ENCODE measurements at places on chromosomes 2 and 18.

DNA sequence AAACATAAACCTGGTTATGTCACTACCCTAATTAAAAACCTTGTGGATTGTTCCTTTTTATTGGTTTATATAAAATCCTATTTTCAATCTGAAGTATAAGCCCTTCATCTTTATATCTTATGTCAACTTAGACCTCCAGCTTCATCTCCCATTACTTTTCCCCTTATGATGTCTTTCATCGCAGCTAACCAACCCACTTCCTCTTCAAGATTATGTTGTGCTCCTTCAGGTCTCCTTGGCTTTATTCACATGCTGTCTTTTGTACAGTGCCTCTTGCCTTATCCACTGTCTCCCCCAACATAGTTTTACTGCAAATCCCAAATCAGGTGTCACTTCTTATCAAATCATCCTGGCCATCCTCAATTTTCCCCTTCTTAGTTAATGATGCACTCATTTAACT lies 25.9 kb downstream of the MBD5 start:
- no peak for DNase-seq

- DNase-seq, result peak; percentile 62
These were observed 97.4 kb upstream of the STK17B start for GRCh38 chr2:196268538-196269338.

DNA sequence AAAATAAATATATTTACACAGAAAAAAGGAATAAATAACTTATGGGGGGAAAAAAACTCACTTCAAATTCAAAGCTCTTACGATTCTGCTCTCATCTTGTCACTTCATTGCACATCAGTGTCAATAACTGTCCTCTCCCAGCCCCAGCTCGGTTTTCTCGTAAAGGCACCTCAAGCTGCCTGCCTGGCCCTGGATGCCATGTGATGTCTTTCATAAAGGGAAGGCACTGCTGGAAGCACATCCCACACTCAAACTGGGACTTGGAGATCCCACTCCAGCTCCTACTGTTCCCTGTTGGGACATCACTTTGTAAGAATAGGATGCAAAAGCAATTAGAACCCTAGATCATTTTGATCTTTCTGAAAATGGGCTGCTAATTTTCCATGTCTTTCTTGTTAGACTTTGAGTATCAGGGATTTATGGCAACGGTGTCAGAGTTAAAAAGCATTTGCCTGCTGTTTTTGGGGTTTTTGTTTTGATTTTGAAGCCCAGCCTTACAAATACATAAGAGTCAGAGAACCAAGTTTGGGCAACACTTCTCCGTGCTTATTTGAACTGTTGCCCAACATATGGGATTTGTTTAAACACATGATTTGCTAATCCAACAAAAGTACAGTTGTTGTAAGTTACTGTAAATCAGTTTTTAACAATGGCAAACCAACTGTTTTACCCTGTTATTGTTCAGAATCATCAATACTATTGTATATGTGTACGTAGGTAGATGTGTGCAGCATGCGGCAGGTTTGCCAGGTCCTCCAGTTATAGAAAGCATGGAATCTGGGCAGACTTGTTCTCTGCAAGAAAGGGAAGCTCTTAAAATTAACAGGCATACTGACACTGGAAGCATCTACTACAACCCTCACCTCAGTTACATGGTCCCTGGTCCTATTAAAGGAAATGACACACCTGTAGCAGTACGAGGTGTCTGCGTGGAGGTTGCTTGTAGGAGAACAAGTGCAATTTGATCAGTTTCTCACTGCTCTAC lies 20.6 kb downstream of the SERTAD2 start:
- DNase-seq, result no peak

DNA sequence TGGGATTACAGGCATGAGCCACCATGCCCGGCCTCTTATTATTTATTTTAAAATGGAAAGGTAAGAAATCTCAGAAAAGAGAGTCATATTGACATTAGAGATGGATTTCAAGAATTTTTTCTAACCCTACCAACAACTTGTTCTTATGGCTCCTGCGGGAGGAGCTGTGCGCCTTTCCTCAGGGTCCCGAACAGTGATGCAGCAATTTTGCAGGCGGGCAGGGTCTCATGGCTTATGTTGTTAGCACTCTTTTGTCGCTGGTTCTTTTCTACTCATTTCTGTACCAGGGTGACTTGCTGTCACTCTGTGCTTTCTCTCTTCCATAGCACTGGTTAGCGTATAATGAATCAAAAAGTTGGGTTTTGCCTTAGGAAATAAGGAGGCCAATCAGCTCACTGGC lies 148.8 kb upstream of the DLGAP1 start:
- no peak for DNase-seq

DNA sequence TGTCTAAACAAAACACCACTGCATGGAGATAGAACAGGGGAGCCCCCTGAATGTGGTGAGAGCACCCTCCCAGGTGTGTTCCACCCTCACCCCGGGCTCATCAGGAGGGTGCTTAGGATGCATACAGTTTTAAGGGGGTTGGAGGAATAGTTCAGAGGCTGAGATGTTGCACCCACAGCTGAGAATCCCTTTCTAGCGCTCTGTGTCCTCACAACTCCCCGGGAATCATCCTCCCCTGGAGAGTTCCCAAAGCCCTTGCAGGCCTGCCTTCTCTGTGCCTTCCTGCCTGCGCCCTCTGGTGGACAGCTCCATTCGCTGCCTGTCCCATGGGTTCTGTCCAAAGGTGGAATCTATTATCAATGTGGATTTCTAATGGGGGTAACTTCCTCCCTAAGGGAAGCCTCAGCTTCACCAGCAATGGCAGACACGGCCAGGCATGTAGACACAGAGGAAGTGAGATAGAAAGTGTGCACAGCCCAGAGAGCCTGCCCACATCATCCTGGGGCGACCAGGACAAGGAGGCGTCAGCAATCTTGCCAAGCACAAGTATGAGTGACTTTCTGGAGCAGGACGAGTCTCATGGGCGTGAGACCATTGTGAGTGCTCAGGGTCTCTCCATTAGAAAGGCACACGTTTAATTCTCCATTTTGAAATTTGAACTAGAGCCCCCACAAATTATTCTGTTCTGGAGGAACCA lies 1.2 kb upstream of the UGT1A5 start:
- DNase-seq, result peak; percentile 79

GRCh38 chr2:122682356-122682755 lies 926.9 kb downstream of the TSN start:
- DNase-seq, result no peak

GRCh38 chr2:43455731-43456642 lies 139.9 kb downstream of the THADA start:
- DNase-seq, result no peak

GRCh38 chr2:61327173-61327572 lies 143.7 kb downstream of the USP34 start:
- no peak for DNase-seq

- peak; percentile 4 for DNase-seq
These were observed 1167.9 kb downstream of the DSC3 start for GRCh38 chr18:29874519-29875098.

DNA sequence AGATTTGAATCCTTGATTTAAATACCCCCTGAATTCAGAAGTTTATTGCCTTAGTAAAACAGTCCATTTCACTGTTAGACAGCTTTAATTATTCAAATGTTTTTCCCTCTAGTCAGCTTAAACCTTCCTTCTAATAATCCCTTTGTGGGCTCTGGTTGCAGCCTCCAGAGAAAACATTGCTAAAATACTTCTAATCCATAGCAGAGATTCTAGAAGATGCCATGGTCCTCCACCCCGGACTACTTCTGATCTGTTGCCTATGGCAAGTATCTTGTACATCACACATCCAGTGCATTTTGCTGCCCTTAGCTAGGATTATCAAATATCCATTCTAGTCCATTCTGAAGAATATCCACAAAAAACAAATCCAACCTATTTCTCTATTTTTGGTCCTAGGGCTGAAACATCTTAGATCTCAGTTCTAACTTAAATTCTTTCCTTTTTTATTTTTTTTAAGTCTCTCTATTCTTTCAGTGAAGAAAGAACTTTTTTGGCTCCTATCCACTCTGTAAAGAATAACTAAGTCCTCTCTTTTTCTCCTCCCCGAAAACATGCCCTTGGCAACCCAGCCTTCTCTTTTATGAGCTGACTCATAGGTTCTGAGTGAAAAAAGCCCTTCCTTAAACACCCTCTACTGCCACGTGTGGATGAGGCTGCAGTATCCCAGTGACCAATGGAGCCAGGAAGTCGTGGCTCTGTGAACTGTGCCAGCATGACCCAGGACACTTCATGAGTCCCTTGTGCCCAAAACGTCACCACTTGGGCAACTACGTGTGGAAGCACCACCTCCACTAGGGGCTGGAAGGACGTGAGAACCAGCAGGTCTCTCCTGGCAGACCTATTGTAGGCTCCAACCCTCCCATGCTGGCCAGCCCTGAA lies 349.8 kb downstream of the TNS1 start:
- DNase-seq, result peak; percentile 97

GRCh38 chr2:191917967-191918651 lies 71.2 kb upstream of the CAVIN2 start:
- no peak for DNase-seq

DNA sequence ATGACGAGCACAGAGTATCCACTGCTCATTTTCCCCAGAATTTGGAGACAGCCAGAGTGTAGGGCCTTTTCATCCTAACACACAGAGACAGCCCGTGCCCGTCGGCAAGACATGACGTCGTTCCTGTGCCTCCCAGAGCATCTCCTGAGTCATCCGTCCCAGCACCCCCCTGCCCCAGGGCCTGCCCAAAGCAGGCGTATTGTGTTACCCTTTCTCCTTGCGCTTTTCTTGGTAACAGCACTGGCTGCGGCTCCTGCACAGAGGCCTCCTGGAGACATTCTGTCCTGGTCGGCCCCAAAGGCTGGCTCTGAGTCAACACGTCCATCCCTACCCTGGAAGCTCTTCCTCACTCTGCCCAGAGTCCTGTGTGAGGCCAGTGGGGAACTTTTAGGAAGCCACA lies 217.1 kb downstream of the KLHL29 start:
- DNase-seq, result peak; percentile 35

DNA sequence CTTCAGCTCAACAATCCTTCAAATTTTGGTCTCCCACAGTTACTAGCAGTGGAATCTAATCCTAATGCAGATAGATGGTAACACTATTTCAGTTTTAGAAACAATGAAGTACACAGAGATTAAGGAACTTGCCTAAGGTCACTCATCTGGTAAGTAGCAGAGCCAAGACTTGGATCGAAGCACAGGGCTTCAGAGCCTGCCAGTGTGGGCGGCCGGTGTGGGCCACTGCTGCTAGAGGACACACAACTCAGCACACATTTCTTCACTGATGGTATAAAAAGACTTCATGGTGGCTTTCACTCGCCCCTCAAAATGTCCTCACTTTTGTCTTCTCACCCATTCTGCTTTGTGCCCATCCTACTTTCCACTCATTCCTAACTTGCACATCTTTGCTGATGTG lies 11.1 kb downstream of the C2orf74 start:
- no peak for DNase-seq

- DNase-seq, result no peak
These were observed 78.4 kb downstream of the NCKAP5 start for GRCh38 chr2:133489641-133490410.

DNA sequence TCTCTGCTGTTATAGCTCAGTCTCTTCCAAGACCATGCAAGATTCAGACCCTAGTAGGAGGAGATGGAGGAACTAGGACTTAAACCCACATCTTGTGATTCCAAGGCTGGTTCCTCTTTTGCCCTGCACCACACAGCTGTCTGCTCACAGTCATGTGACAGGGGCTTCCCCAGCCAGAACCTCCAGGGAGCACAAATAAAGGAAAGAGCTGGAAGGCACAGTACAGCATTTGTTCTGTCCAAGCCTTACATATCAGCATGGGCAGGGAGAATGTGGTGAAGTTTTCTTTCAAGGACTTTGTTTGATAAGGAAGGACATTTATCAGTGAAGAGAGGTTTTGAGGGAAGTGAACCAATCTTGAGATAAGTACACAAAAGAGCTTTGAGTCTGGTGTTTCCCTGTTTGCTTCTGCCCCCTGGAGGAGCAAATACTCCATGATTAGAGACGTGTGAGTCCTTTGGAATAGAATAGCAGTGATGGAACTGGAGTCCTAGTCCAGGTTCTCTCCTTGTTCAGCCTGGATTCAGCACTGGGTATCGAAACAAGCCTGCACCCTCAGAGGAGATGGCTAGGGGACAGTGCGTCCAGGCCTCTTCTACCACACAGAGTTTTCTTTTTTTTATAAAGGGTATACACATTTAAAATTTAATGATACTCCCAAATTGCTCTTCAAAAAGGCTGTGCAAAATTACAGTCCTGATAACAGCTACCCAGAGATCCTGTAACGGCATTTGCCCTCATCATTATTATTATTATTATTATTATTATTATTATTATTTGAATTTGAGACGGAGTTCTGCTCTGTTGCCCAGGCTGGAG lies 24.6 kb upstream of the CASP10 start:
- peak; percentile 75 for DNase-seq

DNA sequence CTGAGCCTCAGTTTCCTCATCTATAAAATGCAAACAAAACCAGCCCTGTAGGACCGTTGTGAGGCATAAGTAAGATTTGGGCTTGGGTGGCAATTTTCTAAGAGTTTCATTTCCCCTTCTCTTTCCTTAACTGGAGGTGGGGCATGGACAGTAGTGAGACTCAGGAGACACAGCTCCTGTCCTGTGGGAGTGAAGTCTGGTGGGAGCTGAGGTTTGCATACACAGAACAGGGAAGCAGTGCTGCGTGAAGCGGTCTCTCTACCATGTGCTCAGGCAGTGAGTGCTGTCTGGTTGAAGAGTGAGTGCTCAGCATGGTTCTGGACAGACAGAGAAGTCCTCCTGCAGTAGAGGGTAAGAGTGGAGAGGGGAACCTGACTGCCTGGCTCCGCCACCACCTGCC lies 62.3 kb upstream of the MCFD2 start:
- no peak for DNase-seq

- DNase-seq, result no peak
These were observed at the start of gene UGT1A1 for GRCh38 chr2:233760043-233760442. TSS of gene UGT1A1 (plus strand) at chr2:233760270. CDS start at chr2:233760288, 18 bp downstream.

- DNase-seq, result no peak
These were observed 221.6 kb downstream of the RBM43 start for GRCh38 chr2:151040039-151040438.

DNA sequence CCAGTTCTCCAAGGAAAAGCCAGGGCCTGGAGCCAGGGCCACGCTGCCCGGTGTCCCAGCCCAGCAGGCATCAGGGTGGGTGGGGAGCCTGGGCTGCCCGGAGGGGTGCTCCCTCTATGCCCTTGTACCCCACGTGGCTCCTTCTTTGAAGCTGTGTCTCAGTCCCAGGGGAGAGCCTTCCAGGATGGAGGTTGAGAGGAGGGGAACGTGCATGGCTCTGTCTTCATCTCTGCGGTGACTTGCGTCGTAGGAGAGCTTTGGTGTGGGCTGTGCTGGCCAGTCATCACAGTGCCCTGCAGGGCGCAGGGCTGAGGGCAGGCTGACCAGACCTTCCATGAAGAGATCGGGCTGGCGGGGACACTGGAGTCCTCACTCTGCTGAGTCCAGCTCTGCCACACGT lies 197.2 kb downstream of the LDLRAD4 start:
- no peak for DNase-seq

DNA sequence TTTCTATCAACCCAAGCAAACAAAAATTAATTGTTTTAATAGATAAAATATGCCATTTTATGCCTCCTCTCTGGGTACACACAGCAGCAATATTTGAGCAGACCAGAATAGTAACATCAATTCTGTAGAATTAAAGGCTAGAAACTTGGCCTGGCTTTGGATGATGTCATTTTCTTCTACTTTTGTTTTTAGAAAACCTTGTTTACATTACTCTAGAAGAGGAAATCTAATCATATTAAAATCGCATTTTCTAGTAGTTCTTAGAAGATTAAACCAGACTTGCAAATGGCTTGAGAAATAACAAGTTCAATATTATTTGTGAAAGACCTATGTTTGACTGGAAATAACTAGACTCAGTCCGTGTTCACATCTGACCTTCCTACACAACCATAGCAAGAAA lies 102.3 kb upstream of the RFX8 start:
- DNase-seq, result peak; percentile 23

GRCh38 chr2:178553047-178553446 lies 72.8 kb downstream of the PLEKHA3 start:
- no peak for DNase-seq
